ENCODE measurements at places on chromosomes 1 and 21.

GRCh38 chr1:153626904-153627714 lies at the start of gene S100A13:
Gene S100A13 (minus strand): TSS chr1:153627505. CDS start chr1:153626472, 1,033 bp downstream.
- H3K27ac ChIP-seq = no peak within 1 kb of the TSS
- no peak within 1 kb of the TSS for H3K4me3 ChIP-seq
- H3K4me1 ChIP-seq = peaks cover 13% of the 10 kb centered on the region
- DNase-seq = peak; percentile 32

GRCh38 chr1:112006416-112007025 lies 17.1 kb upstream of the KCND3 start:
- no peaks in the 10 kb centered on the region for H3K4me1 ChIP-seq
- no peak for DNase-seq
- H3K27ac ChIP-seq = no peak overlapping the region

- no peak overlapping the region for H3K27ac ChIP-seq
- H3K4me3 ChIP-seq = no peak overlapping the region
- H3K36me3 ChIP-seq = peaks cover 3% of the 10 kb centered on the region
- peaks cover 21% of the 10 kb centered on the region for H3K27me3 ChIP-seq
- H3K4me1 ChIP-seq = no peaks in the 10 kb centered on the region
Observed at GRCh38 chr1:168163670-168164069, 15.1 kb upstream of the TIPRL start.

- no peak overlapping the region for H3K27ac ChIP-seq
- H3K36me3 ChIP-seq = no peaks in the 10 kb centered on the region
- H3K4me1 ChIP-seq = no peaks in the 10 kb centered on the region
- H3K4me3 ChIP-seq = no peak overlapping the region
- DNase-seq = no peak
Observed at GRCh38 chr1:77084457-77084856, 134.8 kb downstream of the PIGK start.
